ENCODE measurements at places on chromosomes 2 and 18.
A peak's percentile ranks its signal among the peaks of the same experiment; 100 is the strongest.

- DNase-seq = no peak
Observed at GRCh38 chr2:10126632-10127026, 4.1 kb downstream of the RRM2 start.

- DNase-seq = no peak
Observed at GRCh38 chr2:209933499-209934483, 68.6 kb upstream of the RPE start.

GRCh38 chr18:519019-519879, 18.7 kb upstream of the COLEC12 start:
- DNase-seq = peak; percentile 3

- DNase-seq = no peak
Observed at GRCh38 chr2:240963065-240963867, 35.2 kb upstream of the SNED1 start.

GRCh38 chr18:2889761-2890192, 43.0 kb downstream of the EMILIN2 start:
- no peak for DNase-seq

DNA sequence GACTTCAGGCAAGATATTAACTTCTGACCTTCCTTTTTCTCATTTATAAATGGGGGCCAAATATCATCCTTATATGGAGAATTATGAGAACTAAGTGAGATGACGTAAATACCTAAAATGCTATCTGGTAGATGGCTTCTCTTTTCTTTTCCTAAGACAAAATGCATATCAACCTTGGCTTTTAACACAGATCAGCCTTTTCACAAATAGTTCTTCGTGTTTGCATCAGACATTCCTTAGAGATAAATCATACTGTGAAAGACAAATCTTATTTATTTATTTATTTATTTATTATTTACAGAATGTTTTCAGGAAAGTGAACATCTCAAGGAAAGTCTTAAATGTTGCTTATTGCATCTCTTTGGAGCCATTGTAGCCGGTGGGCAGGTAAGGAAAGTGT, 62.8 kb downstream of the NBEAL1 start:
- no peak for DNase-seq

DNA sequence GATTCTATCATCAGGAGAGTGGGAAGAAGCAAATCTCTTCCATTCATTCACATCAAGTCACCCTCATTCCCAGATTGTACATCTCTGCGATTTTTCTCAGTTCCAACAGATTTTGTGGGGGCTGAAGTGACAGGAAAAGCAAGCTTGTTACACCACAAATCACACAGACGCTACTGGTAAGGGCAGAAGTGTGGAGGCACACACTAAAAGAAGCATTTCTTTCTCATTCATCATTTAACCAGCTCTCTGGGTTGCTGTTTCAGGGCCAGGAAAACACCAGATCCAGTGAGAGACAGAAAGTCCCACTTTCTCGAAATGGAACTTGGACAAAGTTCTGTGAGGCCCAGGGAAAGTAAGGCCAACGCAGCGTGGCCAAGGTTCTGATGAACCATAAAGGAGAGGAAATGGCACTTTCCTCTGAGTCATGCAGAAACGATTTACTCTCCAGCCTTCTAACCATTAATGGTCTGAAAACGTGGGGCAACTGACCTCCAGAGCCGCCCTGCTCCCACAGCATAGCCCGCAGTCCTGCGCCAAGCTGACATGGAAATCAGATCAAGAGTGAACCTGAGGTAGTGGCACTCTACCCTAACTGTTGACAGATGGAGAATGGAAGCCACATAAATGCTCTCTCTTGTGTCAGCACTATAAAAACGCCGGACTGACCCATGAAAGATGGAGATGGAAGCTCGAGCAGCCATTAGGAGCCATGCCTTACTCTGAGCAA, 191.0 kb downstream of the C1D start:
- no peak for DNase-seq

DNA sequence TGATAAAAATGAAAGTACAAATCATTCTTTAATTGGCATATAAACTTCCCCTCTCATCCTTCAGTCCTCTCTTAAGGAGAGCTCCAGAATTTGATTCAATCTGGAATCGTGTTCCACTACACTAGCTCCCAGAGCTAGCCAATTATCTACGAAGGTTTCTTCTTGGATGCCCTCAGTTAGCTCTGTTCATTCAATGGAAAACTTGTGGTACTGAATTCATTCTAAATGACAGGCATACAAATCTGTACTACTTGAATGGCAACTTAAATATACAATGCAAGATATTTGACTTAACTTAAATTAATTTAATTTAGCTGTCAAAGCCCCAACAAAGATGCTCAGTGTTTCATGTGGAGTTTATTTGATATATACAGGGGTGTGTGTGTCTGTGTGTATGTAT, 1474.2 kb upstream of the CELF4 start:
- no peak for DNase-seq

- no peak for DNase-seq
Observed at GRCh38 chr2:82098617-82099016, 1794.1 kb upstream of the LRRTM1 start.

DNA sequence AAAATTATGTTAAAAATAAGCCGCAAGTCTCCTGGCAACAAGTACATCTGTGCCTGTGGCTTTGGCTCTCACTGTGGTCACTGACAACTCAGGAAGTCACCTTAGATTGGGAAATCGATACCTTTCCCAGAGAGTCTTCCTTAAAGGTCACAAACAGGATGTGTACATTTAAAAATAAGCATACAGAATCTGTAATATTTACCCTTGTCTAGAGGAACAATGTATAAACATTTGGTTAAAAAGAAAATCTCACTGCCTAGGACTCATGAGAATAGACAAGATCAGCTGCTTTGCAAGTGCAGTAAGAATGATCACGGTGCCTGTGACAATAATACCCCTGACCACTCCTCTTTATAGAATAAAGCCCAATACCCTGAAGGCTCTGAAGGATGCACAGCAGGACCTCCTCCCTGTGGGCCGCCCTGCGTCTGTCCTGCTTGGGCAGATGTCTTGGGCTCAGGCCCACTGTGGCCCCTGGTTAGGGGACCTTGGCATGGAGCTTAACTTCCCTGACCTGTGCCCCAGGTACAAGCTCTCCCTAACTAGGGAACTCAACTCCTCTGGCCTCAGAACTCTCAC, 98.0 kb upstream of the MGAT4A start:
- DNase-seq = peak; percentile 72

- no peak for DNase-seq
Observed at GRCh38 chr2:165558832-165559231, 89.3 kb downstream of the CSRNP3 start.

DNA sequence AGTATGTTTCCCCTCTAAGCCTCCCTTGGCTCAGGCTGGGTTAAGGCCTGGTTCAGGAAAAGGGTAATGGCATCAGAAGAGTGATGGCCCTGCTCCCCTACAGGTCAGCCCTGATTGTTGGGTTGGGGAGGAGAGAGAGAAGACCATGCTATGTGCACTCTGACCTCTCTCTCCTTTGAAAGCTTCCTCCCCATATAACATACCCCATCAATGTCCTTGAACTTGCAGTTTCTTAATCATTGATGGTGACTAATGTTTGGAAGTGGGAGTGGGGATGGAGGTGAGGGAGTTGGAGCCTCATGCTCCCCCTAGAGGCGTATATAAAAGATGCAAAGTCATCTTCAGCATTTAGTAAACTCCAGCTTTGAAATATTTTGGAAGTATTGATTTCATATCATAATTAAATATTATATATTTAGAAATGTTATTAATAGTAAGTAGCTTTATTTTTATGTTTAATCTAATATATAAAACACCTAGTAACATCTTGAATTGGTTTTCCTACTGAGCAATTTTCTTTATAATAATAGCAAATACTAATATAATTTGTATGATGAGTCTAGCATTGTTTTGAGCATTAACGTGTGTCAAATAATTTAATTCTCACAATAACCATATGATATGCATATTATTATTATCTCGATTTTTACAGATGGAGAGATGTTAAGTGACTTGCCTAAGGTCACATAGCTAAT, 8.8 kb downstream of the PLCL1 start:
- peak; percentile 24 for DNase-seq

DNA sequence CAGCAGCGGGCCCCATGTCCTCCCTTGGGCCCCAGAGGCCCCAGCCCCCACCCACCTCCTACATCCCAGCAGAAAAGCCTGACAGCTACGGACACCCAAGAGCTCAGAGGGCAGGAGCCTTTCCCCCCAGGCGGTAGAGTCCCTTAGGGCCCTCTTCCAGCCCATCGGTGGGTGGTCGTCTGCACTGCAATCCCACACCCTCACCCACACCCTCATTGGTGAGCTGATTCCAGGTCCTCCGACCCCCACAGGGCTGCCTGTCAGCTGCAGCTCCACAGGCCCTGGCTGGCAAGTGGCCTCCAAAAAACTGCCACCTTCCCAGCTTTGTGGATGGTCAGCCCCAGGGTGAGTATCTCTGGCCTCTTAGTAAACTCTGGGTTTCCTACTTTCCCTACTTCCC, 10.5 kb downstream of the TCF23 start:
- no peak for DNase-seq

- no peak for DNase-seq
Observed at GRCh38 chr2:179886-180285, 83.9 kb downstream of the SH3YL1 start.

GRCh38 chr2:231632559-231633142, 40.0 kb downstream of the TEX44 start:
- no peak for DNase-seq

- no peak for DNase-seq
Observed at GRCh38 chr2:220057916-220058315, 430.5 kb downstream of the SLC4A3 start.

GRCh38 chr2:64202206-64202845, 58.1 kb upstream of the PELI1 start:
- no peak for DNase-seq

GRCh38 chr18:23735021-23735464, 45.8 kb downstream of the LAMA3 start:
- DNase-seq = no peak

- DNase-seq = peak; percentile 89
Observed at GRCh38 chr2:174492963-174493431, 6.2 kb upstream of the GPR155 start.

- DNase-seq = peak; percentile 52
Observed at GRCh38 chr2:159712929-159713420, 669 bp downstream of the MARCHF7 start.

DNA sequence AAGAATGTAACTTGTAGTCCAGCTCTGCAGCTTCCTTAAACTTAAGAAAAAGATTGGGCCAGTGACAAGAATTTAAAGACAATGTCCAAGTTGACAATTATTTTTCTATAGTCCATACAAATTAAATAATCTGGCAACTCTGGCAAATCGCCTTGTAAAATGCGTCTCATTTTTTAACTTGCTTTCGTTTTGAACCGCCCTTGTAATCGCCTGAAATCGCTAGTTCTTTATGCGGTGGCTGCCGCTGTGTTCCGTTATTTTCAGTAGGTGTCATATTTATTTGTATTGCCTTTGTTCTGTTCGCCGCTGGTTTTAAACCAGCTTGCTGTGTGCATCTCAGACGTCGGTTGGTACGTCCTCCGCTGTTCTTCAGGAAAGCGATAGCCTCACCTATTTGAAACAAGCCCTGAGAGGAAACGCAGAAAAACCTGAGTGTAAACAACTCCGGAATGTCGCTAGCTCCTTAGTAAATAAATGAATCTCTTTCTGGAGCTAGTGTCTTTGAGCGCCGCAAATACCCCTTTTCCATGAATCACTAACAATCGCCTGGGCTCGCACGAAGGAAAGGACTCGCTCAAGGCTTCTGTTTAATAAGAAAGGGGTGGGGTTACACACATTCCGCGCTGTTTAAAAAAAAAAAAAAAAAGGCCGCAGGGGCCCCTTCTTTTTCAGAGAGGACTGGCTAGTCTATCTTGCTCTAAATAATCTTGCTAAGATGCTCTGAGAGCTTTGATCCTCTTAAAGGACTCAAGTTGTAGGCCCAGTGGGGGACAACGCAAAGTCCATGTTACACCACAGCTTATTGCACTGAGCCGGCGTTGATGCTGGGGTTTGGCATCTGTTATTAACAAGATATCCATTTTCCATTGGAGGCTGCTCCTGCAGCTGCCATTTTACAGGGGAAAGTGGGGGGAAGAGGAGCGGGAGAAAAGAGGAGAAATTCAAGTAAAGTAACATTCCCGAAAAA, 3.0 kb downstream of the HOXD8 start:
- peak; percentile 32 for DNase-seq

GRCh38 chr2:47237375-47238334, 82.5 kb upstream of the STPG4 start:
- no peak for DNase-seq

DNA sequence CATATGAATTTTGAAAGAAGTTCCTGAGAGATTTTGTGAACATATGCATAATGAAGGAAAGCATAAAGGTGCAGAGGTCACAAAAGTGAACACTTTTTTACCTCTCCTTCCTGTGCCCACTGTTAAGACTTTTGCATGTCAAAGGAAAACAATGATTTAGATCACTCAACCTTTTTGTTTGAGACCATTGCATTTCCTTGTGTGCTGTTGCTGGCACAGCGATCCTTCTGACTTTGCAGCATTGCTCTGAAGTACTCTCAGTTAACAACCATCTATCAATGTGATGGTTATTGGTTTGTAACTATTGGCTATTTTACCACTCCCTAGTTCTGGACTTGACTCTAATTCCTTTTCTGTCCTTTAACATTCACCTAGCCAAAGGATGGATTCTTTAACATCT, 61.7 kb upstream of the TFPI start:
- DNase-seq = no peak

All from CD4-positive, alpha-beta T cell treated with Interferon alpha-2 for 1 hour (primary cell).